Adrenal gland (tissue), 19 donors: ENCODE measurements at places on chromosomes 11 and 22. TPM values are rescaled to one million over a fixed set of nuclear protein-coding genes. Genes with fewer than 3 reads are reported as not detected.

Gene TRIM51
- total RNA-seq: not detected

Gene GLYAT
- total RNA-seq: not detected

Gene MTFP1
- 14.0 TPM for total RNA-seq

Gene BATF2
- 34.5 TPM for total RNA-seq

Gene BAIAP2L2
- total RNA-seq: 0.46 TPM

Gene OR8H3
- total RNA-seq: not detected

Gene CFAP300
- 2.7 TPM for total RNA-seq

Gene CELSR1
- 3.0 TPM for total RNA-seq

DNA sequence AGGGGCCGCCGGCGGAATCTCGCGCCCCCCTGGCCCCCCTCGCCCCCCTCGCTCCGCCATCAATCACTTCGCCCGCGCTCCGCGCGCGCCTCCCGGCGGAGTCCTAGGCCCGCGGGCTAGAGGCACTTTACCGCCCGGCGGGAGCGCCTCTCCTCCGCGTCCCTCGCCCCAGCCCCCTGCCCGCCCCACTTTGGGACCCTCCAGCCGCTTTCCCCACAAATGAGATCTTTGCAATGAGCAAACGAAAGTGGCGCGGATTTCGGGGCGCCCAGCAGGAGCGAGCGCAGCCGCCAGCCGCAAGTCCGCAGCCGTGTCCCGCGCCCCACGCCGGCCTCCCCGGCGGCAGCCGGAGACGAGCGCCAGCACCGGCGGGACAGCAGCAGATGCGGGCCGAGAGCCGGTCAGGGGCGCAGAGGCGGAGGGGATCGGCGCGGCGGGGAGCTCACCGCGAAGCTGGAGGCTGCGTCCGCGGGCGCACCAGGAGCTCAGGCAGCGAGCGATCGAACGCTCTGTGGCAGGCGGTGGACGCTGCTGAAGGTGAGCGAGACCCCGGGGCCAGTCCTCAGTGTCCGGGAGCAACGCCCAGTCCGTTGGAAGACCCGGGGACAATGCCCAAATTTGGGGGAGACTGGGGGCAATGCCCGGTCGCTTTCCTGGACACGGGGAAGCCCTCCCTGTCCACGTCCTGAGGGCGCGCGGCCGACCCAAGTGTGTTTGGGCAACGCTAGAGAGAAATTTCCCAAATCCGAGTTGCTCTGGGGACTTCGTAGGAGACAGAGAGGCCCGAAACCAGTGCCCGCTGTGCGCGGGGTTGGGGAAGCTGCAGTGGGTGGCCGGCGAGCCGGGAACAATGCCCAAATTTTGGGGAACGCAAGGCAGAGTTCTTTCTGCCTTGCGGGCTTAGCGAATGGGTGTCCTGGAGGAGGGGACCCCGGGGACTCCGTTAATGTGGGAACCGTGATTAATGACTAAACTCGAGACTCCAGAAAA, 1.5 kb upstream of the IGF2 start:
- H3K36me3 ChIP-seq: no peaks in the 10 kb centered on the region
- peaks cover 68% of the 10 kb centered on the region for H3K27me3 ChIP-seq
- H3K4me3 ChIP-seq: no peak overlapping the region
- H3K27ac ChIP-seq: no peak overlapping the region

- no peak for DNase-seq
- H3K4me1 ChIP-seq: no peaks in the 10 kb centered on the region
- no peaks in the 10 kb centered on the region for H3K36me3 ChIP-seq
These were observed 244.3 kb downstream of the FAM76B start for GRCh38 chr11:95545116-95545875.

DNA sequence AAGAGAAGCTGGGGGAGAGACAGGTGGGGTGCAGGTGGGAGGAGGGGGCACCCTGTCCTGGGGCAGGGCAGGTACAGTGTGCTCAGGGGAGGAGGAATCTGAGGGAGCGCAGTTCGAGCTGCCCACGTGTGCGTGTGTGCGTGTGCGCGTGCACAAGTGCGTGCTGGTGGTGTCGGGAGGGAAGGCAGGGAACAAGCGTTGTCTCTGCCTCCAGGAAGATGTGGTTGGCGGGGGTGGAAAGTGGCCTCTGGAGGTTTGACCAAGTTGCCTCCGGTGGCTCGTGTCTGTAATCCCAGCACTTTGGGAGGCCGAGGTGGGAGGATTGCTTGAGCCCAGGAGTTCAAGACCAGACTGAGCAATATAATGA, 49.9 kb upstream of the THY1 start:
- no peak for DNase-seq
- H3K4me3 ChIP-seq: no peak overlapping the region
- no peaks in the 10 kb centered on the region for H3K27me3 ChIP-seq
- no peak overlapping the region for H3K27ac ChIP-seq

DNA sequence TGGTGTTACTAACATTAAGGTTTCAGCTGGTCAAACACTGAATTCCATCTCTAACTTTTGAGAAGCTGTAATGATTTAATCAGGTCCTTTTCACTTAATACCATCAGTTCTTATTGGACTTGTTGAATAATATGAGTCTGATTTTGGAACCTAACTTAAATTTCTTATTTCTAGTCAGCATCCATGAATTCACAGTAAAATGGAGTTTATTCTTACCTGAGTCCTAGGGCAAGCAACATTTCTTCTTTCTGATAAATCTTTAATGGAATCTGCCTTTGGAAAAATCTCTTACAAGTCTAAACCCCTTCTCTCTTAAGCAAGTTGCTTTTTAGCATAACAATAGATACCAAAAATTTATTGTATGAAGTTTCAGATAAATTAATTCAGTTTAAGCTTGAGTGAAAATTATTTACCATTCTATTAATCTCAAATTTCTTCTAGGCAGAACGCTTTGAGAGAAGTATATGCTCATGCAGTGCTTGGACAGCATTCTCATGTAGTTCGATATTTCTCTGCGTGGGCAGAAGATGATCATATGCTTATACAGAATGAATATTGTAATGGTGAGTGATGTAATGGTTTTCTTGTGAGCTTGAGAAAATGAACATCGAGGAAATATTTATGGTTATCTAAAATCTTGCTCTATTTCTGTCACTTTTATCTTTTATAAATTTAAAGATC, 3.4 kb downstream of the WEE1 start:
- peaks cover 2% of the 10 kb centered on the region for H3K36me3 ChIP-seq
- no peak for DNase-seq
- H3K27me3 ChIP-seq: no peaks in the 10 kb centered on the region

DNA sequence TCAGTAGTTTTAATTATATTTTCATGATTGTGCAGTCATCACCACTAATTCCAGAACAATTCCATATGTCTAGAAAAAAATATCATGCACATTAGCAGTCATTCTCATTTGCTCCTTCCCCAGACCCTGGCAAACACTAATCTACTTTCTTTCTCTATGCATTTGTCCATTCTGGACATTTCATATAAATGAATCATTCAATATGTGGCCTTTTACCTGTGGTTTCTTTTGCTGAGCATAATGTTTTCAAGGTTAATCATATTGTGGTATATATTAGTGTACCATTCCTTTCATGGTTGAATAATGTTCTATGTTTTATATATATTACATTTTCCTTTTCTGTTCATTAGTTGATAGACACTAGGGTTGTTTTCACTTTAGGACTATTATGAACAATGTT, 811.1 kb upstream of the RAG2 start:
- no peak for DNase-seq
- no peak overlapping the region for H3K27ac ChIP-seq
- H3K4me3 ChIP-seq: no peak overlapping the region
- no peaks in the 10 kb centered on the region for H3K4me1 ChIP-seq
- H3K36me3 ChIP-seq: no peaks in the 10 kb centered on the region
- no peaks in the 10 kb centered on the region for H3K27me3 ChIP-seq

DNA sequence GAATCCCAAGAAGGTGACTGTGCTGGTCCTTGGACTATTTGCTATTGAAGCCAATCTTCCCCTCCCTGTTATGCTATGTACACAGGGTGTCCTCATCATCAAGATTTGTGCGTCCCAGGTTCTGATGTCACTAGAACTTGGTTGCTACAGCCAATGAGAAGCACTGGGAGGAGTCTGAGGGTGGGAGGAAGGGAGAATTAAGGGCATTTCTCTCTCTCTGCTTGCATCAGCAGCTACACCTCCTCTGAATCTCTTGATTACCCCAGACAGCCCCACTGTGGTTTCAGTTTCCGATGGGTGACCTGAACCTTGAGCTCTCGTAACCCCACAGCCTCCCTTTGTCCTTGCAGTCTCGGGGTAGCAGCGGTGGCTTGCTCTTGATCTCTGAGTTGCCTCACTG, 212.4 kb upstream of the SESN3 start:
- H3K27me3 ChIP-seq: no peaks in the 10 kb centered on the region
- DNase-seq: no peak
- no peak overlapping the region for H3K4me3 ChIP-seq
- no peak overlapping the region for H3K27ac ChIP-seq
- H3K4me1 ChIP-seq: no peaks in the 10 kb centered on the region

GRCh38 chr11:86524620-86525352, 147.6 kb downstream of the ME3 start:
- no peaks in the 10 kb centered on the region for H3K36me3 ChIP-seq
- H3K27ac ChIP-seq: no peak overlapping the region
- H3K4me3 ChIP-seq: no peak overlapping the region
- H3K27me3 ChIP-seq: no peaks in the 10 kb centered on the region
- DNase-seq: no peak

DNA sequence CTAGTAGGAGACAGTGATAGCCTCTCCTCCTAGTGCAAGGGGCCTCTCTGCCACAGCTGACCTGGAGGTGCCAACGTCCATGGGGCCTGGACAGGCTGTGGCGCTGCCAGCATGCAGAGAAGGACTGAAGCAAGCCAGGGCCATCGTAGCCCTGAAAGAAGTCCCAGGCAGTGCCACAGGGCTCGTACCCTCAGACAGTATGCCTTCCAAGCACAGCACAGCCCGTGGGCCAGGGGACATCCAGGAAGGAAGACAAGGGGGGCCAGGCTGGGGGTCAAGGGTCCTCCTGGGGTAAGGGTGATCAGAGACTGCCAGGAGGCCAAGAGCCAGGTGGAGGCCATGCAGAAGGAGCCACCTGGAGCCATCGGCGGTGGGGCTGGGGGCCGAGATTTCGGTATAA, 20.4 kb upstream of the MOB2 start:
- no peaks in the 10 kb centered on the region for H3K27me3 ChIP-seq
- no peak overlapping the region for H3K27ac ChIP-seq
- no peaks in the 10 kb centered on the region for H3K36me3 ChIP-seq

GRCh38 chr11:91263496-91264365, 960.9 kb upstream of the FAT3 start:
- no peaks in the 10 kb centered on the region for H3K4me1 ChIP-seq
- DNase-seq: no peak
- no peak overlapping the region for H3K27ac ChIP-seq
- no peaks in the 10 kb centered on the region for H3K27me3 ChIP-seq

- no peak overlapping the region for H3K4me3 ChIP-seq
- H3K27ac ChIP-seq: no peak overlapping the region
- no peaks in the 10 kb centered on the region for H3K4me1 ChIP-seq
- no peak for DNase-seq
- H3K36me3 ChIP-seq: no peaks in the 10 kb centered on the region
- no peaks in the 10 kb centered on the region for H3K27me3 ChIP-seq
These were observed 119.5 kb upstream of the ISX start for GRCh38 chr22:34946339-34946985.

DNA sequence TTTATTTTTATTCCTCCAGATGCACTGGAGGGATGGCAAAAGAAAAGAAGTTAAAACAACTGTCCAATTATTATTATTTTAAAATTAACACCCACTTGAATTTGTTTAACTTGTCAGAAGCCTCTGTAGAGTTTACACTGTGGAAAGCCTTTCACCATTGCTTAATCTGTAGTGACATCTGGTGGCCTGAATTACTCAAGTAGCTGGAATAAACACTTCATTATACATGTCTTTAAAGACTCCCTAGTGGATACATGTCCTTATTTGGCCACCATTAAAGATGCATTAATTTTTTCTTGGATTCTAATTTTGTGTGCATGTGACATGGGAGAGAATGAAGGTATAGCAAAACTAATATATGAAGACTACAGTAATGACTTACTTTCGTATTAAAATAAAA, 1496.5 kb downstream of the FAM181B start:
- H3K4me3 ChIP-seq: no peak overlapping the region
- no peaks in the 10 kb centered on the region for H3K27me3 ChIP-seq
- no peak overlapping the region for H3K27ac ChIP-seq
- H3K4me1 ChIP-seq: no peaks in the 10 kb centered on the region
- no peaks in the 10 kb centered on the region for H3K36me3 ChIP-seq

DNA sequence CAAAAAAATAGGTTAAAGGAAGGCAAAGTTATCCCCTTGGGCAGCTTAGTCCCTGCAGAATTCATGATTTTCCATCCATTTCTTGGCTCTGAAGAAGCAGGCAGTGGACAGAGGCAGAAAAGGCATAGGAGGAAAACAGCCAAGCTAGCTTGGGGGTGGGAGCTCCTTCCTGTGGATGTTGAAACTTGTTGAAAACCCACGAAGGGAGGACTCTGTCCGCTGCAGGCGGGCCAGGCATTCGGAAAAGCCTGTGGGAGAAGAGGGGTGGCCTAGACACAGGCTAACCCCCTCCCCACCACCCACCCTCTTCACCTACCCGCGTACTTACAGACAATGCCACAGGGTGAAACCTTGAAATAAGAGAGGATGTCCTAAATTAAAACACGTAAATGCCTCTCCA, 72.1 kb downstream of the C22orf31 start:
- H3K36me3 ChIP-seq: no peaks in the 10 kb centered on the region
- no peak for DNase-seq
- H3K27ac ChIP-seq: no peak overlapping the region
- no peaks in the 10 kb centered on the region for H3K4me1 ChIP-seq

- H3K27ac ChIP-seq: no peak overlapping the region
- no peaks in the 10 kb centered on the region for H3K27me3 ChIP-seq
These were observed 69.9 kb downstream of the MPPED1 start for GRCh38 chr22:43481568-43482317.

DNA sequence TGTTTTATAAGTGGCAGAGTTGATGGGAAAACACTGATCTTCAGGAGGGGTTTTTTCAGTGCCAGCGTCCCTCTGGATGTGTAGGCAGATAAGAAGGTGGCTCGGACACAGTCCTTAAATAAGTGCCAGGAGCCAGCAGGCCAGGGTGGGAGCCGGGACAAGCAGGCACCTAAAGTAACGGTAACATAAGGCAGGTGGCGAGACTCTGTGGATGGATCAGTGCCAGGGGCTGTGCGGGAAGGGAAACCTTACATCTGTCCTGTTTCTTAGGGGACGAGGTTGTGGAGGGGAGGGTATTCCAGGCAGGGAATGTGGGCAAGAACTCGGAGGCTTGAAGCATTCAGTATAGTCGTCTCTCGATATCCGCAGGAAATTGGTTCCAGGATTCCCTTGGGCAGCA, 15.9 kb downstream of the BCR start:
- peaks cover 8% of the 10 kb centered on the region for H3K4me1 ChIP-seq
- H3K36me3 ChIP-seq: no peaks in the 10 kb centered on the region
- no peak overlapping the region for H3K27ac ChIP-seq
- H3K27me3 ChIP-seq: no peaks in the 10 kb centered on the region

- H3K4me3 ChIP-seq: no peak overlapping the region
- no peaks in the 10 kb centered on the region for H3K36me3 ChIP-seq
- peaks cover 18% of the 10 kb centered on the region for H3K4me1 ChIP-seq
- H3K27me3 ChIP-seq: no peaks in the 10 kb centered on the region
- peak; percentile 80 for DNase-seq
These were observed 7.2 kb downstream of the LTO1 start for GRCh38 chr11:69667619-69668604.

GRCh38 chr11:57546869-57547475, 9.6 kb downstream of the SMTNL1 start:
- H3K4me3 ChIP-seq: no peak overlapping the region
- no peaks in the 10 kb centered on the region for H3K27me3 ChIP-seq
- H3K4me1 ChIP-seq: peaks cover 8% of the 10 kb centered on the region
- peak; percentile 62 for DNase-seq

GRCh38 chr22:38489561-38490145, 16.5 kb downstream of the DDX17 start:
- no peak overlapping the region for H3K27ac ChIP-seq
- H3K4me1 ChIP-seq: no peaks in the 10 kb centered on the region
- no peaks in the 10 kb centered on the region for H3K27me3 ChIP-seq
- H3K4me3 ChIP-seq: no peak overlapping the region
- DNase-seq: no peak
- peaks cover 100% of the 10 kb centered on the region for H3K36me3 ChIP-seq
